ENCODE measurements at places on chromosomes 3 and 15.

DNA sequence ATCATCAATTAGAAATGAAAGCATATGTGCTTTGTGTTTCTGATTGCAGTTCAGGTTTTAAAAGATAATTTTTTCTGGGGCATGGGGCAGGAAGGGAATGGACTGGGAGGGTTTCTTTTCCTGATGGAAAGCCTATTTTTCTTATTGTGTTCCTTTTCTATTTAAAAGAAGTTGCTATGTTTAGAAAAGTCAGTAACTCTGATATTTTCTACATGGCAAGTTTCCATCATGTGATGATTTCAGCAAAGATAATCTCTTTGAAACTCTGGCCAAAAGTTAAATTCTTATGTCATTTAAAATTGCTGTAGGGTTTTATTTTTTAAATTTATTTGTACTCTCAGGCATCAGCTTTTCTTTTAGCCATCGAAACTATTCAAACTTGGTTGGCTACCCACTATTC, 601.2 kb downstream of the FOXP1 start:
- no peak for DNase-seq

DNA sequence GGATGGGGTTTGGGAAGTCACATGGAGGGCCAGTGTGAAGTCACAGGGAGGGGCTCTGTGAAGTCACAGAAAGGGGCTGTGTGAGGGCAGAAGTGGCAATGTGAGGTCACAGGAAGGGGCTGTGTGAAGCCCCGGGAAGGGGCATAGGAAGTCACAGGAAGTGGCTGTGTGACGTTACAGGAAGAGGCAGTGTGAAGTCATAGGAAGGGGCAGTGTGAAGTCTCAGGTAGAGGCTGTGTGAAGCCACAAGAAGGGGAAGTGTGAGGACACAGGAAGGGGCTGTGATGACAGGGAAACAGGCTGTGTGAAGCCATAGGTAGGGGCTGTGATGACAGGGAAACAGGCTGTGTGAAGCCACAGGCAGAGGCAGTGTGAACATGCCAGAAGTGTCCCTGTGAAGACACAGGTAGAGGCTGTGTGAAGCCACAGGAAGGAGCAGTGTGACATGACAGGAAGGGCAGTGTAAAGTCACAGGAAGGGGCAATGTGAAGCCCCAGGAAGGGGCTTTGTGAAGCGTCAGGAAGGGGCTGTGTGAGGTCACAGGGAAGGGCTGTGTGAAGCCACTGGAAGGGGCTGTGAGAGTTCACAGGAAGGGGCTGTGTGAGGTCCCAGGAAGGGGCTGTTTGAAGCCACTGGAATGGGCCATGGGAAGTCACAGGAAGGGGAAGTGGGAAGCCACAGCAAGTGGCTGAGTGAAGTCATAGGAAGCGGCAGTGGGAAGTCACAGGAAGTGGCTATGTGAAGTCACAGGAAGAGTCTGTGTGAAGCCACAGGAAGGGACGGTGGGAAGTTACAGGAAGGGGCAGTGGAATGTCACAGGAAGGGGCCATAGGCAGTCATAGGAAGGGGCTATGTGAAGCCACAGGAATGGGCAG, 37.1 kb downstream of the GASK1A start:
- no peak for DNase-seq

GRCh38 chr15:52217186-52217585, 26.0 kb upstream of the GNB5 start:
- DNase-seq = peak; percentile 42

GRCh38 chr3:128922804-128923459, 43.5 kb downstream of the ACAD9 start:
- peak; percentile 72 for DNase-seq

DNA sequence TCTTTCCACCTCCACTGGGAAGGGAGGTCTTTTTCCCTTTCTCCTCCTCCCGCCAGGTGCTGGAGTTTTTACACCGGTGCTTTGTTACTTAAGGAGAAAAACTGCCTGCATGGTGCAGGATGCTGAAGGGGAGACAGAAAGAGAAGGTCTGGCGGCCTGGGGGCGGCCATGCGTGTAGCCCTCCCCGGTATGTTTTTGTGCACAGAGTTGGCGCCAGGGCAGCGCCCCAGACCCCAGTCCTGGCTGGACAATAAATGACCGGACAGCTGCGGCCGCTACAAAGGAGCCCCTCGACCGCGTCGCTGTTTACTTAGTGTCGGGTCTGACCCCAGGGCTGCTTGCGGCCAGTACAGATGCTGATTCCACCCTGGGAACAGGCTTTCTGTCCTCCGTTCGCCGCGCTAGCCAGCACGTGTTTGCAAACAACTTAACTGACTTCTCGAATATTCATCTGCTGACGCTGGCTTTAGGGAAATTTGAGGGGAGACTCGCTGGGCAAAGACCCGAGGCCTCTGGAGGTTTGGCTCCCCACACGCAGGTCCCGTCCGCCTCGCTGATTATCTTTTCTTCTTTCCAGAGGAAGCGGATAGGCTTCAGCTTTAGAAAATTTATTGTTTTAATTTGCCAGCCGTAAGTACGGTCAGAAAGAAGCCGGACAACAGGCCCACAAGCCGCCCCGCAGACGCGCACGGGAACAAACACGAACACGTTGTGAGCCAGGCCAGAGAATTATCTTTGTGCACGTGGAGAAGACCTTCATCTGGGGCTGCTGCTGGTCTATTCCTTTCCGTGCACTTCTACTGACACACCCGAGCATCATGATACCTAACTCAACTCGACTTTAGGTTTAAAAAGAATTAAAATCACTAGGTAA, 46.9 kb downstream of the ZIC4 start:
- no peak for DNase-seq

- no peak for DNase-seq
Observed at GRCh38 chr15:80251428-80252120, 439 bp downstream of the CTXND1 start.

DNA sequence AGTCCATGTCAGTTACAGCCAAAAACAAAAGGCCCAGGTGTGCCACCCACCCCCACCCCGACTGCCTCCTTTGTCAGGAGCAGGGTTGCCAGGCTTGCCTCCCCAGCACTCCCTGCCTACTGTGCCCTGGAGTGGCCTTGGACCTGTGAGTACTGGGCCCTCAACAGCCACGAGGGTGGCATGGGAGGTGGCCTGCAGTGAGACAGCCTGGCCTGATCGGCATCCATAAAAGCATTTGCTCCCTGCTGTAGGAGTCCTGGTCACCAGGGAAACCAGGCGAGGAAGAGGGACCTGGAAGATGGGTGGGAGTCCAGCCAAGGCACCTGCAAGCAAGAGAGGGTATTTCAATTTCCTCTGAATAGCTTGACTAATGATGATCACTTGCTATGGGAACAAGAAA, 56.4 kb upstream of the KCNMB2 start:
- DNase-seq = no peak

GRCh38 chr3:24406900-24407299, 87.8 kb downstream of the THRB start:
- DNase-seq = no peak

DNA sequence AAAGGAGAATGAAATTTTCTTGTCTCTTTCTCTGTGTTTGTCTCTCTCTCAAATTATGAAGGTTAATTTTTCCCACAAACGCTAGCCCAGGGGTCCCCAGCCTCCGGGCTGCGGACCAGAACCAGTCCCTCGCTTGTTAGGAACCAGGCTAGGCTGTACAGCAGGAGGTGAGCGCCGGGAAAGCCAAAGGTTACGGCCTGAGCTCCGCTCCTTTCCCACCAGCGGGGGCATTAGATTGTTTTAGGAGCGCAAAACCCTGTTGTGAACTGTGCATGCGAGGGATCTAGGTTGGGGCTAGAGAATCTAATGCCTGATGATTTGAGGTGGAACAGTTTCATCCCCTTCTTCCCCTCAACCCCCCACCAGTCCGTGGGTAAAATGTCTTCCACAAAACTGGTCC, 74.7 kb upstream of the ZNF385D start:
- DNase-seq = no peak

DNA sequence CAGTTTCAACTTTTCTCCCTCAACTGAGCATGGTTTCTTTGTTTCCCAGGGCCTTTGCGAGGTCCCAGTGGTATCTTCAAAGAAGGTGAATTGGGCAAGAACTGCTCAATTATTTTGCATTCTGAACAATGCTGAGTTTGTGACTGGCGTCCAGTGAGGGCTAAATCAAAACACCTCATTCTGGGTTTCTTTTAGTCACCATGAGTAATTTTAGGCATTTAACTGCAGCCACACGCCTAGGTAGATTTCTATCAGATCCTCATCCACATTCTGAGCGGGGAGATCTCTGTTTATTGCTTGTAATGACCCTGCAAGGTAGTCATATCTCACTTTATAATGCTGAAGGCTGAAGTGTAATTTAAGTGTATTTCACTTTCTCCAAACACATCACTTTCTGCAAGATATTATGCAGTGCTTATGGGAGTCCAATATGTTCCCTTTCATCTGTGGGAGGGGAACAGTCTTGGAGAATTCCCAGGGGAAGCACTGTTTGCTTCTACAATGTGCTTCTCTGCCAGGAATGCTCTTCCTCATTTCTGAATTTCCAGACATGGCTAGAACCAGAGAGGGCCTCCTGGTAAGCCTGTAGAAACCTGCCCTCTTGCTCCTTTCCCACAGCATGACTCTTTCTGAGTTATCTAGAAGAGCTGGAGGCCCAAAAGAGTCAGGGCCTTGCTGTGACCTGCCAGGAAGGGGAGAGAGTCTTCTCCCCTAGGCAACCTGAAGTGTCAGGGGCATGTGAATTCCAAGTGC, 91.7 kb downstream of the FRMD4B start:
- DNase-seq = no peak

- no peak for DNase-seq
Observed at GRCh38 chr15:66773129-66773873, 71.3 kb downstream of the SMAD6 start.

DNA sequence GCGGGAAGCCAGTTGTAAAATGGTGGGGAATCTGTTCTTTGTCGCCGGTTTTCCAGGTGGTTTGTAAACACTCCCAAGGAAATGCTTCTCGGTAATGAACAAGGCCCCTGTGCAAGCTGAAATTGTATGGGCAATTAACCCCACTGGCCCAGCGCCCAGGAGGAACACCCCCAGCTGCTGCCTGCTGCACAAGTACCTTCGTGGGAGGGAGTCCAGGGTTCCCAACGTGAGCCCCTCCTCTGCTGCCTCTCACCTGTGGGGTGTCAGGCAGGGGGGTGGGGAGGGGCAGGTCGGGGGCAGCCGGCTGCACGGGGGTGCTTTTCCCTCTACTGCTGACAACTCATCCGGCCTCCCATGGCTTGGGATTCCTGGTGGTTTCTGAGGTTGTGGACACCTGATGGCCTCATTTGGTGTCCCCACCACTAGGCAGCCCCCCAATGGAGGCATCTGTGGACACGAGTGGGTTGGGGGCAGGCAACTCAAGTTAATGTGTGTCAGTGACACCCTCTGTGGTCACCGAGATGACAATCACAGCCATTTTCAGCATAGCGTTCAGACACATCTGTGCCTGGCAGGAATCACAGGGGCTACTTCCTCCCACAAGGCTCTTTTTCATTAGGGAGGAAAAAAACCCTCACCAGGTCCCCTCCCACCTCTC, 35.6 kb upstream of the PRR23E start:
- DNase-seq = no peak

DNA sequence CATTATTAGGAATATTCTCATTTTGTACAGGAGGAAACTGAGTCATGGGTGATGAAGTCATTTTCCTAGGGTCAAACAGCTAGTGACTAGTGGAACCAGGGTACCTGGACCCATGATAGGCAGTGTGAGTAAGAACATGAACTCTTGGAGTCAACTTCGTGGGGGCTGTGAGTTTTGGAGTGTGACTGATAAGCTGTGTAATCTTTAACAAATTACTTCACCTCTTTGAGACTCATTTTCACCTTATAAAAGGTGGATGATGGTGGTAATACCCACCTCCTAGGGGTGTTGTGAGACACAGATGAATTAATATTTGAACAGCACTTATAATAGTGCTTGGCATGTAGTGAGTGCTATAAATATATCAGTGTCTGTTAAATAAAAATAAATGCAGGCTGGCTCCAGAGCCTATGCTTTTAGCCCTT, 9.1 kb downstream of the SEMA6D start:
- no peak for DNase-seq

DNA sequence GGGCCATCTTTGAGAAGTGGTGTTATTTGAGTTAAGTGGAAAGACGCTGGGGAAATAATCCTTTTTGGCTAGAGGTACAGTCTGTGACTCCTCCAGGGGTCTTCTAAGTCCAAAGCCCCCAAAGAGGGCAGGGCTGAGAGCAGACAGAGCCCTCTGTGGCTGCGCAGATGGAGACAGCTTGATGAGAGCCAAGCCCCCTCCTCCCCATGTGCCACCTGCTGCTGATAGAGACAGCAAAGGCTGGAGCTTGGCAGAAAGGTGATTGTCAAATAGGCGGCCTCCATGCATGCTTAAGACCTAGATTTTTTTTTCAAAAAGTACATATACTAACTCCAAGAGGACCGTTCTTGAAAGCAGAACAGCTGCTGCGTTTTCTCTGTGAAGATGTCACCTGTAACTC, 72.4 kb downstream of the CRYGS start:
- DNase-seq = no peak

DNA sequence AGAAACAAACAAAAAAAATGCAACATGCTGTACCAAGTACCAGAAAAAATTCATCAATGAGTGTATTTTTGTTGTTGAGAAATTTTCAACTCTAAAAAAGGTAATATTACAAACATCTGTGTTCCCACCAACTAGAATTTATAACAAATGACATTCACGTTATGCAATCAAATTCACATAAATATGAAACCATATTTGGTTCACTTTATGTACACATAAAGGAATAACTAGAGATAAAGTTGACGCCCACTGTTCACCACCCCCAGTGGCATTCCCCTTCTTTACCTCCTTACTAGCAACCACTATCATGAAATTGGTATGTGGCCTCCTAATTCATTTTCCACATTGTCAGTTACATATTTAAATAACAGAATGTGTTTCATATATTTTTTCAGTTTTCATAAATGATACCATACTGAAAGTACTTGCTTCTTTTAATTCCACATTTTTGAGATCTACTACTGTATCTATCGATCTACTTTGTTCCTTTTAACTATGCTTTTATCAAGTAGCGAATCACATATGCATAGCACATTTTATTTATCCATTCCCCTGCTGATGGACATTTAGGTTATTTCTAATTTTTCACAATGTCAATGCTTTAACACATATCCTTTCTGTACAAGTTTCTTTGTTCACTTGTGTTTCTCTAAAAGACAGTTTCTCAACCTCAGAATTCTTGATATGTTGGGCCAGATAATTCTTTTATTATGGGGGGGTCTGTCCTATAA, 34.5 kb downstream of the TBC1D5 start:
- DNase-seq = no peak

DNA sequence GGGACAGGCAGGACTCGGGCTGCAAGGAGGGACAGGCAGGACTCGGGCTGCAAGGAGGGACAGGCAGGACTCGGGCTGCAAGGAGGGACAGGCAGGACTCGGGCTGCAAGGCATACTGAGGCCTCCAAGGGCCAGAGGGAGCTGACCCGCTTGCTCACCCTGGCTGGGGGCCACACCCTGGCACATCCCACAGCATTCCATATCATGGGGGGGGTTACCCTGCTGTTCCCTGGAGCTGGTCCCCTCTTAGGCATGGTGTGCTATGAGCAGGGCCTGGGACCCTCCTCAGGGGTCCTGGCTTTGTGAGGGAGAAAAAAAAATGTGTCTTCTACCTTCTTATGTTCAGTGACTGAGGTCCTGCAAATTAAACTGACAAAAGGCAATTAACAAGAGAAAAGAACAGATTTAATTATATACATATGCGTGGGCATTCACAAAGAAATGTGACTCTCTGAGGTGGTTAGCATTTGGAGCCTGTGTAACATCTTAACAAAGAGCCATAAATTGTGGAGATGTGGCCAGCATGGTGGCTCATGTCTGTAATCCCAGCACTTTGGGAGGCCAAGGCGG, 97.6 kb upstream of the ALDH1A3 start:
- DNase-seq = no peak

Data from CD4-positive, alpha-beta T cell (primary cell).